ENCODE measurements at places on chromosomes 12 and 14. TPM values are rescaled to one million over a fixed set of nuclear protein-coding genes. Genes with fewer than 3 reads are reported as not detected.

GLT8D2 gene
- 40.1 TPM for total RNA-seq

DNA sequence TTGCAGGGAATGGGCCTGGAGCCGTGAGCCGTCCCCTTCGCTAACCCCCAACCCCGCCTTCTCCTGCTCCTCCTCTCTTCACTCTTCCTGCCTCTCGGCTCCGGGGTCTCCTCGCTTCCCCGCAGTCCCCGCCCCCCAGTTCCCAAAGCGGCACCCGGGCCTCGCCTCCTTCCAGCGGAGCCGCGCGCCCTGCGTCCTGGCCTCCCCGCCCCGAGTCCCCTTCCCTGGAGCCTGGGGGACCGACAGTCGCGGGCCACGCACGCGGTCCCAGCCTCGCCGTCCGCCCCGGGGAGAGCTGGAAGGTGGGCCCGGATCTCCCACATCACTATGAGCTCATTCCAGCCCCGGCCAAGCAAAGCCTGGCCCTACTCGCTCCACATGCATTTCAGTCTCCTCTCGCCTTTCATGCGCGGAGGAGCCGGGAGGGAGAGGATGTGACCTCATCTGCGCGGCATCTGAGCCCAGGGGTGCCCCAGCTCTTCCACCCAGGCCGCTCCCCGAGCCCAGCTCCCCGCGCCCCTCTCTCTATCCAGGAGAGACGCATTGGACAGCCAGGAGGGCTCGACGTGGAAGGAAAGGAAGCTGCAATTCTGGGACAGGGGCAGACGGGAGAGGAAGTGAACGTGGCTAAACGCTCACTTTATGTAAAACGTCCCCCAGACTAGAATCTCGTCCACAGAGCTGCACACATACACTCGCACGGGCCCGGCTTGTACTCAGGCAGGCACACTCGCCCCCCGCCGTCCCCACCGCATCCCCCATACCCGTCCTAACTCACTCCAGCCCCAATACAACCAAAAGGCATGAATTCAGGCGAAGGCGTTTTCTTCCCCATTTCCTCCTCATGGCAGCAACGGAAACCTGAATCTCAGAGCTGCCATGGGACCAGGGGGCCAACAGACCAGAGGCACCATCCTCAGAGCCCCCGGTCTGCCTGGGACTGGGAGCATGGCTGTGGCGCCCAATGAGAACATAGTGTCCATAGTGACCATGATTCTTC is 108.7 kb upstream of the CCND2 start:
- H3K27me3 ChIP-seq, result no peaks in the 10 kb centered on the region
- H3K27ac ChIP-seq, result peak overlapping the region; percentile 60
- H3K4me3 ChIP-seq, result peak overlapping the region; percentile 24
- H3K36me3 ChIP-seq, result no peaks in the 10 kb centered on the region
- H3K4me1 ChIP-seq, result peaks cover 6% of the 10 kb centered on the region

GRCh38 chr12:131226345-131227265 is 272.9 kb downstream of the ADGRD1 start:
- H3K27ac ChIP-seq, result no peak overlapping the region
- no peak overlapping the region for H3K4me3 ChIP-seq
- no peaks in the 10 kb centered on the region for H3K36me3 ChIP-seq
- no peaks in the 10 kb centered on the region for H3K27me3 ChIP-seq

- H3K36me3 ChIP-seq, result peaks cover 15% of the 10 kb centered on the region
- DNase-seq, result no peak
- H3K4me3 ChIP-seq, result no peak overlapping the region
- no peak overlapping the region for H3K27ac ChIP-seq
- H3K27me3 ChIP-seq, result no peaks in the 10 kb centered on the region
- H3K4me1 ChIP-seq, result no peaks in the 10 kb centered on the region
These were observed 33.2 kb downstream of the ZNF664 start for GRCh38 chr12:124006085-124006845.

CCDC175 gene
- not detected for total RNA-seq

DNA sequence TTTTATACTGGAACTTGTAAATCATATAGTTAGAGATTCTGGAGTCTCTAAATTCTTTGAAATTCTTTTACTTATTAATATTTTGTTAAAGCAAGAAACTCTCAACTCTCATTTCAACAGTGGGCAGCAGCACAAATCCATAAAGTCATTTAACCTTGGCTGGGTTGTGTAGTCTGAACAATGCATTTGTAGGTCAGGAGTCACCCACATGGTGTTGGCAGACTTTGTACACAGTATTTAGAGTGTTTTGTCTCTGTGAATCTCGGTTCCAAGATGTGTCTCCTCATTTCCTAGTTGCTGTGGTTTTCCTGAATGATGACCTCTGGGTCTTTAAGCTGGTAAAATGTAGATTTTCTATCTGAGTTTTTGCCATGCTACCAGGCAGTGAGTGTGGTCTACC is 20.8 kb upstream of the STRAP start:
- H3K36me3 ChIP-seq, result no peaks in the 10 kb centered on the region
- H3K4me1 ChIP-seq, result peaks cover 7% of the 10 kb centered on the region
- no peak for DNase-seq
